Fibroblast of skin of back (primary cell): ENCODE measurements at places on chromosomes 4 and X.

GRCh38 chr4:183008492-183008891 is 90.6 kb upstream of the WWC2 start:
- DNase-seq = no peak

GRCh38 chrX:78950009-78950835 is 5.0 kb downstream of the P2RY10 start:
- no peak for DNase-seq

- no peak for DNase-seq
Observed at GRCh38 chrX:537151-537550, 93.4 kb upstream of the SHOX start.

- DNase-seq = no peak
Observed at GRCh38 chrX:11558972-11559371, 106.7 kb downstream of the ARHGAP6 start.

DNA sequence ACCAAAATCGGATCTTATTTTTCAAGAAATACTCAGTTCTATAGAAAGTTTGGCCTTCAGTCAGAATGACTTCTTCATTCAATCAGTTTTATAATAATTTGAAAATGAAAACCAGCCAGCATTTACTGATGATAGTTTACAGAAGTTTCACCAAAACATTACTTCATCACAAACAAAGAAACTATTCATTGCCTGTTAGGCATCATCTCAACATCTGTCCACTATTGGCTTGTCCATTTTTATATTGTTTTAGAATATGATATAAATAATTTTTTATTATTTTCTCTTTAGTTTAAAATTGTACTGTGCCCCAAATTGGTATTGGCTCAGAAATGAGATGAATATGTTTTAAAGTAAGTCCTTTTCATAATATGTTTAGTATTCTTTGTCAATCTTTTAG is 38.4 kb downstream of the FAT4 start:
- DNase-seq = no peak

DNA sequence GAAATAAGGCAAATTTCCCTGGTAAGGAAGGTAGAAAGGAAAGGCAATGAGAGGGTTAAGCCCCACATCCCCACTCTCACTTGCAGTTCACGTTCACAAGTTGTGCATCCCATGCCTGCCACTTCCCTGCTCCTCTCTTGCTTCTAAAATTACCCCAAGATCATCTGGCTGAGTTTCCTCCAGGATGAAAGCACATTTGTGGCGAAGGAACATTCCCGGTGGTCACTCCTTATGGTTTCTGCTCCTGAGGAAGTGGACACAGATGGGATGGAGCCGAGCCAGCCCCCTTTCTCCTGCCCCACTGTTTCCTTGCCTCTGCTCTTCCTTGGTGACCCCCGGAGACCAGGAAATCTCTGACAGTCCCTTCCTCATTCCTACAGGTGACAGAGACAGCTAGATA is 37.5 kb downstream of the SPINK2 start:
- DNase-seq = no peak

- no peak for DNase-seq
Observed at GRCh38 chr4:140277576-140277975, 95.9 kb upstream of the SCOC start.

DNA sequence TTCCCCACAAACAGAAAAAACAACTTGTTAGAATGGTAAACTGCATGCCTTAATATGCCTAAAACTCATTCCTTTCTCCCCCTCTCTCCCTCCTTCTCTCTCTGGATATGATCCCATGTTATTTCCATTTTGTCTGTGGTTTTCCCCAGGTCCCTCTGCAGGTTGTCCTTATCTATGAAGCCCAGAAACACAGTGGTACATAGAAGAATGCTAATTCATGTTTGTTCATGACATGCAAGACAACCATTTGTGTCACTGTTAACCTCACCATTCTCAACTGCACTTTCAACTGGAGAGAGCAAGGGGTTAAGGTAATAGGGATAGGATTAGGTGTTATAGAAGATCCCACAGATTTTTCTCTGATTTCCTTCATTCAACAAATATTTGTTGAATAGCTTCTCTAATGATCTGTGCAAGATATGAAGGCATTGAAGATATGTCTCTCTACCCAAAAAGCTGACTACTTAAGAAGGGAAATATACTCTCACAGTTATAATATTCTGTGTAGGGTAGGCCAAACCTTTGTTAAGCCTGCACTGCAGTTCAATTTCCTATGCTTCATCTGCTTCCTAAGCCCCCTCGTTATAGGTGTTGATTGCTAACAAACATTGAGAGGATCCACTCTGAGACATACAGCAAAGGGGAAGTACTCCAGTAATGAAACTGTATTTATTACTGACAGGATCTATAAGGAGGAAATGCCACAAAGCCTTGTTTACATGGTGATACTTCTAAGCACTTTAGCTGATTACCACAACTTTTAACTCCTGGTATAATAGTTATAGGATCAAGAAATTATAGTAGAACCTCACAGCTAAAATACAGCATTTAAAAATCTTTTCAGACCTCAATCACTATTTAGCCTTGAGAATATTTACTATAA is 96.1 kb downstream of the FRYL start:
- DNase-seq = no peak

GRCh38 chr4:123555233-123555806 is 158.7 kb downstream of the SPRY1 start:
- DNase-seq = peak; percentile 84

DNA sequence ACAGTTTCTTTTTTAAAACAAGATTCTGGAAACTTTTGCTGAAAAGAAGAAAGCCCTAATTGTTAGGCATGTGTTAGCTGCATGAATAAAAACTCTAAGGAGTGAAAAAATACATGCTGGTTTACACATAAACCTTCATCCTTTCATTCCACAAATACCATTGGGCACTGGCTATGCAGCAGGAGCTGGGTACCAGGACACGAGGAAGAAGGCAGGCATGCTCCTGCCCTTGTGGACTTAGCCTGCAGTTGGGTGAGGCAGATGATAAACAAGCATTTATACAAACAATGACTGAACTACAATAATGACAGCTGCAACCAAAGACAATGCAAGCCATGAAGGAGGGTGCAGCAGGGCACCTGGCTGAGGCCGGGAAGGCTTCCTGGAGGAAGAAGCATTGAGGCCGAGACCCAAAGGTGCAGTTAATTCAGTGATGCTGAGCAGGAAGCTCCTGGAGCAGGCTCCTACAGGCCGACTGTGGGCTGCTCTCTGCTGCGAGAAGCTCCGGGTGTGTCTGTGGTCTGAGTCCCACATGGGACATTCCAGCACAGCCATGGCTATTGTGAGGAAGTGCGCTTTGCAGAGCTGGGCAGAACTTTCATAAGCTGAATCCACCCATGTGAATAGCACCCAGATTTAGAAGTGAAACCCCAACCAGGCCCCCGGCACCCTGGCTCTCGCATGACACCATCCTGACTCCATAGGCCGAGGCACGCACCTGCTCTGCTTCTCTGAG is 44.0 kb upstream of the MXD4 start:
- DNase-seq = no peak

GRCh38 chr4:4618847-4619246 is 77.0 kb upstream of the STX18 start:
- no peak for DNase-seq

DNA sequence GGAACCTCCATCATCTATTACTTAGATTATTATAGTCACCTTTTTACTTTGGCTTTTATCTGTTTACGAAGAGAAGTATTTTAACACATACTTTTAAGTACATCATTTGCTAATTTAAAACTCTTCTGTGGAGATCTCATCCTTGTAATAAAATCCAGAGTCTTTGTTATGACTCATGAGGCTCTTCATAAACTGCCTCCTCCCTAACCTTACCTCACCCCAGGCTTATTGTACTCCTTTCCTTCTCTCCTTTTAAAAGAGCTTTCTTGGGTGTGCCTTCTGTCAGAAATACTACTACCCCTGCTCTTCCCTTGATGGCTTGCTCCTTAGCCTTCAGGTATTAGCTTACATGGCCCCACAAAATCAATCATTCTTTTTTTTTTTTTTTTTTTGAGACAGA is 6.6 kb downstream of the ARL9 start:
- DNase-seq = peak; percentile 17

- DNase-seq = peak; percentile 38
Observed at GRCh38 chr4:30840571-30840970, 120.4 kb downstream of the PCDH7 start.

DNA sequence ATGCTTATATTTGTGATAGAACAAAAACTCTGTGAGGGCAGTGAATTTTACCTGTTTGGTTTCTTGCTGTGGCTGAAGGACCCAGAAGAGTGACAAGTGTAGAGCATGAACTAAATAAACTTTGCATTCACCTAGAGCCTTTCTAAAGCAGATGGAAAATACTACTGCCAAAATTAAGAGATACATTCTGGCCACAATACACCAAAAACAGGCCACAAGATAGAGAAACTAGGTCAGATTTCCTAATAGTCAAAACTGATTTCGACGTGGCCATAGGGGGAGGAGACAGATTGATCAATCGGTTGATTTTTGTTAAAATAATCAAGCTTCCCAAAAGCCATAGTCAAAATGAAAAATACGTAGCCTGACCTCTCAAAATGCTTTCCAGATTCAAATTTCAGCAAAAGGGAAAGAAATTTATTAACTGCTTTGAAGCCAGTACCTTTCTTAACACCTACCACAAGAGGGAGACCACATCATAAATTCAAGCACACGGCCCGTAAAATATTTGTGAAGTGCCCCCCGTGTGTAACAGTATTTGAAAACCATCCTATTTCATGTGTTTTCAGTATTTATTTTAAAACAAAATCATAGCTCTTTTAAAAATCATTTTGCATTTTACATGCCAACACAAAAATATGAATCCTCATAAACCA is 132.4 kb downstream of the CORIN start:
- DNase-seq = peak; percentile 50

- peak; percentile 44 for DNase-seq
Observed at GRCh38 chrX:20680998-20681397, 414.3 kb upstream of the RPS6KA3 start.

DNA sequence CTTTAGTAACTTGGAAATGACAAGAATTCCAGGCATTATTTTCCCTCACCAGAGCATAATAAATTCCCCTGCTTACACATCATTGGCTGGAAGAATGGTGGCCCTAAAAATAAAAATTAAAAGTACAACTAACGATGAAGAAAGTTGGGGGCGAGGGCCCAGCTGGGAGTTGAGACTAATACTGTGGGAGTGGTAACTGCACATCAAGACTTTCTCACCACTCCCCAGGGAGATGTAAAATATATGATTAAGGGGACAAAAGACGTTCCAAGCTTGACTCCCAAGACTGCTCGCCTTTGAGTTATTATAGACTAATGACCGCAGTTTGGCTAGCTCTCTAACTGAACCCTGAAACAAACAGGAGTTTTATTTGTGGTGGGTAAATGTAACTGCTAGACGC is 30.0 kb downstream of the SMIM31 start:
- peak; percentile 5 for DNase-seq

GRCh38 chr4:16686195-16686594 is 212.2 kb downstream of the LDB2 start:
- peak; percentile 98 for DNase-seq

DNA sequence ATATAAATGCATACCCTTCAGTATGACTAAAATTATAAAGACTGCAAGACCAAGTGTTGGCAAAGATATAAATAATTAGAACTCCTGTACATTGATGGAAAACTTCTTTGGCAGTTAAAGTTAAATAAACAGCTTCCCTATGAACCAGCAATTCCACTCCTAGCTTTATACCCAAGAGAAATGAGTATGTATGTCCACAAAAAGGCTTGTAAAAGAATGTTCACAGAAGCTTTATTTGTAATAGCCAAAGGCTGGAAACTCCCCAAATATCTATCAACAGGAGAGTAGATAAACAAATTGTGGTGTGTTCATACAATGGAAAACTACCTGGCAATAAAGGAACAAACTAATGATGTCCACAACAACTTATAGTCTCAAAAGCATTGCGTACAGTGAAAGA is 184.8 kb downstream of the AMELX start:
- no peak for DNase-seq

GRCh38 chrX:41025926-41026701 is 59.1 kb upstream of the USP9X start:
- no peak for DNase-seq

DNA sequence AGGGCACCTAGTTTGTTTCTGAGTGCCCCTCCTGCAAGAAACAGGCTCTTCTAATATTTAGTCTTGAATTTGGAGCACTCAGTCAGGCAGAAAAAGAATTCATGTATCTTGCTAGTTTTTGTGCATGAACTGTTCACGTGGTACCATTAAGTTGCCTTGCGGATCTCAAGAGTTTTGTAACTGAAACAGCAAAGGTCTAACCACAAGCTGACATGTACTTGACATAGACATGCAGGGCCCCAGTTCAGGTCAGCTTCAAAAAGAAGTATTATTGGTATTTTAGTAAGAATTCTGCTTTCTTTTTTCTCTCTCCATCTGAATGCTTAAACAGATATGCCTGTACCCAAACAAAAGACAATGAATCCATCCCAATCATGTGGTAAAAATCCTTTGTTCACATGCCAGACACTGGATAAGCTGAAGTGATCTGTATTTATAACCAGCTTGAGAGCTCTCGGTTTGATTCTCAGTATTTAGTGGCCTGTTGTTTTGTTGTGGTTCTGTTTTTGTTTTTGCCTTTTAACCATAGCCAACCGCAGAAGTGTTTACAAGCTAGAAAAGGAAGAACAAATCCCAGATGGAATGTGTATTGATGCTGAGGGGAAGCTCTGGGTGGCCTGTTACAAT is 13.0 kb downstream of the RGN start:
- no peak for DNase-seq

GRCh38 chr4:33628296-33628695 is 2616.0 kb downstream of the ARAP2 start:
- DNase-seq = no peak

- no peak for DNase-seq
Observed at GRCh38 chr4:77493120-77493752, 112.4 kb upstream of the CXCL13 start.

DNA sequence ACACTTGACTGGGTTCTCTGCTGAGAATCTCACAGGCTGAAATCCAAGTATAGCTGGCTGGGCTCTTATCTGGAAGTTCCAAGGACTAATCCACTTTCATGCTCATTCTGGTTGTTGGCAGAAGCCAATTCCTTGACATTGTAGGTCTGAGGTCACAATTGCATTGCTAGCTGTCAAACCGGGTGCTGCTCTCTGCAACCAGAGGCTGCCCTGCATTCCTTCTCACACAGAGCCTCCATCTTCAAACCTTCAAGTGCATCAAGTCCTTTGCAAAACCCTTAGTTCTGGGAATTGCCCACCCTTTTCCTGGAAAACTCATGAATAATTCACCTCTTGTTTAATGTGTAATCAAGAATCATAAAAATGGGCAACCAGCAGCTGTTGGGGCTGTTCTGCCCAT is 404.2 kb downstream of the KCNIP4 start:
- DNase-seq = no peak

GRCh38 chrX:120517936-120518335 is 42.8 kb downstream of the CUL4B start:
- peak; percentile 85 for DNase-seq
